ENCODE measurements at places on chromosomes 6 and 20. TPM values are rescaled to one million over a fixed set of nuclear protein-coding genes. Genes with fewer than 3 reads are reported as not detected.

DNA sequence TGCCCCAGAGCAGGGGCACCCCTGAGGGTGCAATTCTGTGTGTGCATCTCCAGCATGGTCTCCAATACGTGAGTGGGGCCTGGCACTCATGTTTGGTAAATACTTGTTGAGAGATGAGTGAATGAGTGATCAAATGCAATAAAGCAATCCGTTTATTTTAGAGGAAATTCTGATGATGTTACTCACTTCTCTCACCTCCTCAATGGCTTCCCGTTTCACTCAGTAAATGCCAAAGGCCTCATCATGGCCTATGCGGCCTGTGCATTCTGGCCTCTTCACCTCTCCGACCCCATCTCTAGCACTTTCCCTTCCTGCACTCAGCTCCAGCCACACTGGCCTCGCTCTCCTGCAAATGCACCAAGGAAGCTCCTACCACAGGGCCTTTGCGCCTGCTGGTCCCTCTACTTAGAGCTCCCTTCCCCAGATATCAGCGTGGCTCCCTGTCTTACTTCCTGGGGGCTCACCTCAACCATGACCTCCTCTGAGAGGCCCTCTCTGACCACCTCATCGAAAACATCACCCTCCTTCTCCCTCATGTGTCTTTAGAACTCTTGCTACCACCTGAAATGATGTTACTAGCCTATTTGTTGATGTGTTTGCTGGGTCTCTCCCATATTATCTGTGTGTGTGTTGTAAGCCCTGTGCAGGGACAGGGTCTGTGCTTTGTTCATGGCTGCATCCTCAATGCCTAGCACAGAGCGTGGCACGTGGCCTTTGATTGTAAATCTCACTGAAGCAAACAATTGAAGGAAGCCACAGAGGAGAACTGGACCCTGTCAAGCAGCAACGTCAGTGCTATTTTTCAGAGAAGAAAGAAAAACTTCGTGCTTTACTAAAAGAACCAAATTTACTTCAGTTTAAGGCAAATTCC is 42.6 kb downstream of the RAB44 start:
- DNase-seq, result no peak

- DNase-seq, result no peak
These were observed 56.5 kb downstream of the OR2J2 start for GRCh38 chr6:29227235-29227634.

GRCh38 chr20:41032271-41032670 is 3.6 kb downstream of the TOP1 start:
- no peak for DNase-seq

GJE1 gene
- not detected for total RNA-seq
